ENCODE measurements at places on chromosomes 2 and 18.
A peak's percentile ranks its signal among the peaks of the same experiment; 100 is the strongest.

- no peak for DNase-seq
These were observed 244.6 kb downstream of the BCL2 start for GRCh38 chr18:63074981-63075404.

GRCh38 chr2:20696366-20696765, 29.4 kb downstream of the GDF7 start:
- DNase-seq, result no peak

GRCh38 chr2:2992634-2993033, 385.0 kb downstream of the EIPR1 start:
- DNase-seq, result no peak

DNA sequence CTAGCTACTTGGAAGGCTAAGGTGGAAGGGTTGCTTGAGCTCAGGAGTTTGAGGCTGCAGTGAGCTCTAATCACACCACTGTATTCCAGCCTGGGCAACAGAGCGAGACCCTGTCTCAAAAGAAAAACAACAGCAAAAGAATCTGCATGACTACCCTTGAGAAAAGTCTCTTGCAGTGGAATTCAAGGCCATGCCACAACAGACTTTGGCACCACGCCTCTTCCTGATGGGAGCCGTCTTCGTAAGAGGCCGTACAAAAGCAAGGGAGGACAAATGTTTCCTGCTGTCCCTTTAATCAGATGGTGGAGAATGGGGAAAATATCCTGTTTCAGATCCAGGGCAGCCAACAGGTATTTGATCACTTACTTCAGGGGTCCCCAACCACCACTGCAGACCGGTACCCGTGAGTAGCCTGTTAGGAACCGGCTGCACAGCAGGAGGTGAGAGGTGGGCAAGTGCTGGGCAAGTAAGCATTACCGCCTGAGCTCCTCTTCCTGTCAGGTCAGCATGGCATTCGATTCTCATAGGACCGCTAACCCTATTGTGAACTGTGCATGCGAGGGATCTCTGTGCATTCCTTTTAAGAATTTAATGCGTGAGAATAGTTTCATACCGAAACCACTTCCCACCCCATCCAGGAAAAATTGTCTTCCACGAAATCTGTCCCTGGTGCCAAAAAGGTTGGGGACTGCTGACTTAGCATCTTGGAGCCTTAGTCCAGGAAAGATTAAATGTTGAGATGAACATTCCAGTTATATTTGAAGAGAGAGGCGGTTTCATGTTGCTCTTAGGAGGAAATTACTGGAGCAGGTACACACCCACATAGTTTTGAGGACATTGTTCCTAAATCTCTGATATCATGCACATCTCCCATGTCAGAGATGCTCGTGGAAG, 94.4 kb upstream of the XPO1 start:
- DNase-seq, result no peak

DNA sequence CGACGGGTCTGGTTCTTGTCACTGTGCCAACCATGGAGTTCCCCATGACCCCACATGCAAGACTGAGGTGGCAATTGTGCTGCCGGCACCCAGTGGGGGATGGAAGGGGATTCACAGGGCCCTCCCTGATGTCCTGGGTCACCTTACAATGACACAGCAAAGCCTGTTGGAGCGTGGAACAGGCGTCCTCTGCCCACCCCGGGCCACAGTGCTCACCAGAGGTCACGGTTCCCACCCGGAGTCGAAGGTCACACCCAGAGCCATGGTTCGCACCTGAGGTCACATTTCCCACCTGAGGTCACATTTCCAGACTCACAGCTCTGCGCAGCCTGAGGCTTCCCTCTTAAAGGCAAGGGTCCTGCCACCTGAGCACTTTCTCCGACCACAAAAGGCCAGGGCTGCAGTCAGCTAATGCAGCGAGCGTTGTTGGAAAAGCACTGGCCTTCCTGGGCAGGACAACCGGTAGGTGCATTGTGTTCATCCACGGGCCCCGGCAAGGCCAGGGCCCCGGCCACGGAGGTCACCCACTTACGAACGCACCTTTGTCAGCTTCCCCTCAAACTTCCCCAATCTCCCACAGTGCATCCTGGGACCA, 24.0 kb downstream of the KIF1A start:
- DNase-seq, result no peak

DNA sequence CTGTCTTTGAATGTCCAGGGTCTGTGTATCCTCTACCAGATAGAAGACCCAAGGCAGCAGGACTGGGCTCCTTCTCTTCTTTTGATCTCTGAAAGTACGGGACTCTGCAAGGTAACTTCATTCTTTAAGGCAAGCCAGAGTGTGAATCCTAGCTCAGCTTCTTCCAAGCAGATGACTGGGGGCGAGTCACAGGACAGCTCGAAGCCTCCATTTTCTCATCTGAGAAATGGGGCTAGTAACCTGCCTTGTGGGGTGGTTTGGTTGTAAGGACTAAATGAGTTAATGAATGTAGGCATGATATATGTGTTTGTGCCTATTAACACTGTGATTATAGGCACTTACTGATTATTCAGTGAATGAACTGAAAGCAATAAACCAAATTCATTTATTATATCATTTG, 46.7 kb downstream of the DGKD start:
- no peak for DNase-seq

DNA sequence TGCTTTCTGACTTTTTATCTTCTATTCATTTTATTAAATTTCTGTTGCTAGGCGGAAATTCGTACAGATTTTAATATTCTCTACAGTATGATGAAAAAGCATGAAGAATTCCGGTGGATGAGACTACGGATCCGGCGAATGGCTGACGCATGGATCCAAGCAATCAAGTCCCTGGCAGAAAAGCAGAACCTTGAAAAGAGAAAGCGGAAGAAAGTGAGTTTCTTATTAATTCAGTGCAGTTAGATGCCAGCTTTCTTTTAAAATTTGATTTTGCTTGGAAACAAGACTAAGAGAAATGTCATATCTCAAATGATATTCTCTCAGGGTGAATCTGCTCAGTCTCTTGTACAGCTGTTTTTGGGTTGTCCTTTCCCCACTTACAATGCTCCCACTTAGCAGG, 84.3 kb downstream of the MGAT5 start:
- DNase-seq, result no peak

- DNase-seq, result no peak
These were observed 408.2 kb upstream of the HNRNPA3 start for GRCh38 chr2:176804392-176804791.

DNA sequence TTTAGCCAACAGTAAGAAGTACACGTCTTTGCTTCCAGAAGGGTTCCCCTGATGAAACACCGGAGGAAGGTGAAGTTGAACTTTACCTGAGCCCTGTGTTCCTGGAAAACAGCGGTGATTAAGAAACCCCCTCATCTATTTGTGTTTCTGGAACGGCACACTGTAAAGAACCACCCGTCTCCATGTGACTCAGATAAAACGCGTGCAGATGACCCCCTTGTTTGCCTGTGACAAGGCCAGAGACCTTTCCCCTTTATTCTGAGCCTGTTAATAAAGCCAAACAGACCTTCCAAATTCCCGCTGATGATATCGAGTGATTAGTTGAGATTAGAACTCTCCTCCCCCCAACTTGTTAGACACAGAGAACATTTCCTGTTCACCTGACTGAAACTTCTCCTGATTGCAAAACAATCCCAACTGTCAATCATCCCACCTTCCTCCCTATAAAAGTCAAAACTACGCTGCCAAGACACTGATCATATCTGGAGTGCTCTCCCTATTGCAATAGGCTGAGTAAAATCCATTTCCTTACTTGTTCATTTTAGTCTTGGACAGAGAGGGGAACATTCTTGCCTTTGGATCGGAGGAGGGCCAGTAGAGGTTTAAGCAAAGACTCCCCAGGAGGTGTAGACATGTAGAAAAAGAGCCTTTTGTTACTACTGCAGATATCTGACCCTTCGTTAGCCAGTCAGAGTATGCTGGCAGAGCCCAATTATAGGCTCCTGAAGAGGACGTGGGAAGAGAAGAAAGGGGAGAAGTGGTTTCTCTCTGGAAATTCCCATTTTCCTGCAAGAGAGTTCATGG, 914 bp upstream of the IWS1 start:
- DNase-seq, result no peak

GRCh38 chr2:26933431-26934334, 36.8 kb upstream of the MAPRE3 start:
- no peak for DNase-seq

GRCh38 chr2:169136885-169137534, 67.6 kb downstream of the DHRS9 start:
- no peak for DNase-seq

GRCh38 chr2:46679761-46680160, 200.4 kb downstream of the TMEM247 start:
- no peak for DNase-seq

GRCh38 chr2:201093573-201093972, 21.8 kb downstream of the NDUFB3 start:
- DNase-seq, result no peak

GRCh38 chr2:224775647-224776046, 59.5 kb upstream of the CCDC195 start:
- no peak for DNase-seq

DNA sequence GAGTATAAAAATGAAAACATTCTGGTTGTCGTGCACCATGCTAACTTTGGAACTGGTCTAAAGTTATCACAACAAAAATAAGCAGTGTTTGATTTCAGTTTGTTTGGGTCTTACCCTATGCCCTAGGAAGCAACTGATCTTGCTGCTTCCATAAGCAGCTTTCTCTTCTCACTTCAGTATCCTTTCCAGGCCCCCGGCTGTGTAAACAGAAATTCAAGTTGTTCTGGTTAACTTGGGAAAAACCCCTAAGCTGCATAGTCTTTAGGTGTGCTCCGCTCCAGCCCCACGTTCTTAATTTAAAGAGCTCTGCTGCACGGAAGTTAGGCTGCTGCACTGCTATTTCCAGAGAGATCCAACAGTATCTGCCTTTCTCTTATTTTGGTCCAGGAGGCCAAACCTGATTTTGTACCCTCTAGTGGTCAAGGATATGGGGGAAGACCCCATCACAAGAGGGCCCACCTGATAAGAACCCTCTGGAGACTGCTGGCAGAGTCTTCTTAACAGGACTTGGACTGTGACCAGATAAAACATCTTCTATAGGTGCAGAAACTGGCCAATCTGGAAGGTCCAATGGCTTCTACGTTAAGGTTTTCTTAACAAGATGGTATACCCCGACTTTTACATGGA, 69.1 kb downstream of the FEZ2 start:
- no peak for DNase-seq

DNA sequence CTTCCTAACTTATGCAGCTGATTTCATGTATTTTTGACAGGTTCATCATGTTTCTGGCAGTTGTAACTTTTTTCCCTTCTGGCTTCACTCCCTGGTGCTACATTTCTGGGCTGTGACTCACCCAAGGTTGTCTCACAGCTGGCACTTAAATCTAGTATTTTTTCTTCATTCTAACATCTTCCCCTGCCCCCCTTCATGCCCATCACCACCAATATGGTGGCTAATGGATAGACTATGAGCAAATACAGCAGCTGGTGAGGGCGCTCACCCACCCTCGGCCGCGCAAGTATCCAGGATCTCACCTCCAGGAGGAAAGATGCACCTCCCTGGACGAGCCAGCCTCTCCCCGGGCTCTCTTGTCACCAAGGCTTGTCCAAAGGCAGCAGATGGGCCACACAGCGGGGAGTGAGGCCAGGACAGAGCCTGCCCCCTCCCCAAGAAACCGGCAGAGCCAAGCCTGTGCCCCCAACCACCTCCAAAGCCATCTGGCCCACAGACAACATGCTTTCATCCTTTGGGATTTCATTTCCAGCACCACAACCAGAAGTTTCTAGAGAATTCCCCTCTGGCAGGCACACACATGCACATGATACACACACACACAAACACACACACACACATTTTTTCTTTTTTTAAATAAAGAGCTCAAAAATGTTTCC, 39.1 kb downstream of the ATOH8 start:
- DNase-seq, result no peak

- DNase-seq, result no peak
These were observed 113.4 kb downstream of the CYRIA start for GRCh38 chr2:16552202-16552601.

GRCh38 chr18:3593381-3593903, 143.5 kb downstream of the TGIF1 start:
- DNase-seq, result peak; percentile 55

GRCh38 chr2:8009010-8009597, 672.8 kb upstream of the ID2 start:
- DNase-seq, result no peak

DNA sequence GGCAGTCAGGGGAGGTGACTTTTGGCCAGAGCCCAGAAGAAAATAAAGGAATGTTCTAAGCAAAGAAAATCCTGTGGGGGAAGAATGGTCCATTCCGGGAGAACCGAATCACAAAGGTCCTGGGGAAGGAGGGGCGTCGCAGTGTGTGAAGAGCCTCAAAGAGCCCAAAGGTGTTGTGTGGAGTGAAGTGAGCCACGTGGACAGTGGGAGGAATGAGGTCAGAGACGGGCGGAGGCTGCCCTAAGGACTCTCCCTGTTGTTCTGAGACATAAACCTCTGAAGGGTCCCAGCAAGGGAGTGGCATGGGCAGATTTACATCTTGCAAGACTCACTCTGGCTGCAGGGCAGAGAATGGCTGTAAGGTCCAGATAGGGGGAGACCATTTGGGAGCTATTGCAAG, 91.3 kb upstream of the SEC11C start:
- no peak for DNase-seq

DNA sequence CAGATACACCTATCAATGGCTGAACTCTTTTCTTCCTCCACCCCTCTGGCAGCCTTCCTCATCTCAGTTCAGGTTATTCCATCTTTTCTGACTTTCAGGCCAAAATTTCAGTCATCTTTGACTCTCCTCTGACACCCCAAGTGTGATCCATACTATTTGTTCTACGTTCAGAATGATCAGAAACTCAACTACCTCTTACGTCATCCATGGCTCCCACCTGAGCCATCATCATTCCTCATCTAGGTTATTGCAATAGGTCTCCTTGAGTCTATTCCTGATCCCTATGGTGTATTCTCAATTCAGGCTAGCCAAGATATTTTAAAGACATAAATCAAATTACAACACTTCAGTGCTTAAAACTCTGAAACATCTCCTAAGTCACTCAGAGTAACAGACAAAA, 589.7 kb downstream of the ERBB4 start:
- no peak for DNase-seq

- no peak for DNase-seq
These were observed 86.4 kb downstream of the DGKD start for GRCh38 chr2:233440714-233441113.

DNA sequence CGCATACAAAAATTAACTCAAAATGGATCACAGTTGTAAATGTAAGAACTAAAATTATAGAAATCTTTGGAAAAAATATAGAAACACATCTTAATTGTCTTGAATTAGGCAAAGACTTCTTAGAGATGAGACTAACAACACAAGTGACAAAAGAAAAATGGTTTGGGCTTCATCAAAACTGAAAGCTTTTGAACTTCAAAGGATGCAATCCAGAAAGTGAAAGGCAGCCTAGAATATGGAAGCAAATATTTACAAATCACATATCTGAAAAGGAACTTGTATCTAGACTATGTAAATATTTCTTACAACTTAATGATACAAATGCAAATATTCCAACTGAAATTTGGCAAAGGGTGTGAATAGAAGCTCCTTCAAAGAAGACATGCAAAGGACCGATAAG, 582.8 kb upstream of the ZEB2 start:
- DNase-seq, result no peak

GRCh38 chr2:61949714-61950560, 44.5 kb downstream of the COMMD1 start:
- no peak for DNase-seq

All from GDM1 (cell line).